Natural killer cell treated with Interleukin-12 subunit alpha and Interleukin-12 subunit beta and Interleukin-15 and Interleukin-18, amount 100 ng/mL, for 72 hours (primary cell): ENCODE measurements at places on chromosomes 6 and 20.

DNA sequence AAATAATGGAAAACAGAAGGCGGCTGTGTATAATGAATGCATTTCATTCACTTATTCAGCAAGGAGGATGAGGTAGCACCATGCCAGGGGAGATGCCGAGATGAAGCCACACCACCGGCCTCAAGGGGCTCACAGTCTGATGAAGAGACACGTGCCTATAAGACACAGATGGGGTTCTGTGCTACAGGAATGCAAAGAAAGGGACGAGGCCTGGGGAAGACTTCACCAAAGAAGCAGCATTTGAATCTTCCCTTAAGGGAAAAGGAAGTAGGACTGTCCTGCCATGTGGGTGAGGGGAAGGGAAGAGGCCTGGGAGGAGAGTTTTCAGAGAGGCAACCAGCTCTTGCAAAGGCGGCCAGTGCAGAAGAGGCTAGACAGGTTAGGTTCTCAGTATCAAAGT lies 98.9 kb downstream of the PSMG4 start:
- H3K36me3 ChIP-seq: no peaks in the 10 kb centered on the region
- no peak overlapping the region for H3K27ac ChIP-seq
- no peak for DNase-seq
- H3K27me3 ChIP-seq: peaks cover 16% of the 10 kb centered on the region
- H3K4me1 ChIP-seq: peaks cover 6% of the 10 kb centered on the region

DNA sequence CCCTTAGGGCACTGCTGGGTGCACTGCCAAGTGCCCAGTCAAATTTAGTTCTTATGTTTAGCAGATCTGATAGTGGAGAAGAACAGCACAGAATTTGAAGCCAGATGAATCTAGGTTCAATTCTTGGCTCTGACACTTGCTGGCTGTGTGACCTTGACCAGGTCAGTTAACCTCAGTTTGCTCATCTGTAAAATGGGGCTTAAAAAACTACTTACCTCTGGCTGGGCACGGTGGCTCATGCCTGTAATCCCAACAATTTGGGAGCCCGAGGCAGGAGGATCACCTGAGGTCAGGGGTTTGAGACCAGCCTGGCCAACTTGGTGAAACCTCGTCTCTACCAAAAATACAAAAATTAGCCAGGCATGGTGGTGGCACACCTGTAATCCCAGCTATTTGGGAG lies 49.9 kb upstream of the MLN start:
- H3K27me3 ChIP-seq: peaks cover 47% of the 10 kb centered on the region
- no peak overlapping the region for H3K4me3 ChIP-seq
- no peaks in the 10 kb centered on the region for H3K36me3 ChIP-seq
- DNase-seq: no peak
- peaks cover 21% of the 10 kb centered on the region for H3K4me1 ChIP-seq

DNA sequence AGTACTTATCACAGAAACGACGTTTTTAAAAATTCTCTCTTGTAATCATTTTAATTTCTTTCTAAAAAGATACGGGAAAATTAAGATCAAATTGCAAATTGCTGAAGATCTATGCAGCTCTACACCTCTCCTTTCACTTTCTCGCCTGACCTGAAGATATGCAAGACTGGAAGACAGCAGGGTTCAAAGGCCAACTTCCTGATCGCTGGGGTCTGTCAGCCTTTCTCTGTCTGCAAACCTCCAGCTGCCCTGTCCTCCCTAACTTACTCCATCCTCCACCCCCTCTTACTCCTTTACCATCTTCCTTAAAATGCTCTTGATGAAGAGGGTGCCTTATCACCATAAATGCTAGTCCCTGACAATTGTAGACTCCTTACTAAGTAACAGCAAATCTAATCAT lies 63.7 kb downstream of the POPDC3 start:
- no peaks in the 10 kb centered on the region for H3K36me3 ChIP-seq
- no peaks in the 10 kb centered on the region for H3K4me1 ChIP-seq
- DNase-seq: no peak
- H3K27ac ChIP-seq: no peak overlapping the region

GRCh38 chr20:63378626-63379025 lies 17.5 kb upstream of the CHRNA4 start:
- no peak for DNase-seq
- peaks cover 6% of the 10 kb centered on the region for H3K27me3 ChIP-seq
- H3K36me3 ChIP-seq: no peaks in the 10 kb centered on the region
- H3K4me1 ChIP-seq: no peaks in the 10 kb centered on the region

DNA sequence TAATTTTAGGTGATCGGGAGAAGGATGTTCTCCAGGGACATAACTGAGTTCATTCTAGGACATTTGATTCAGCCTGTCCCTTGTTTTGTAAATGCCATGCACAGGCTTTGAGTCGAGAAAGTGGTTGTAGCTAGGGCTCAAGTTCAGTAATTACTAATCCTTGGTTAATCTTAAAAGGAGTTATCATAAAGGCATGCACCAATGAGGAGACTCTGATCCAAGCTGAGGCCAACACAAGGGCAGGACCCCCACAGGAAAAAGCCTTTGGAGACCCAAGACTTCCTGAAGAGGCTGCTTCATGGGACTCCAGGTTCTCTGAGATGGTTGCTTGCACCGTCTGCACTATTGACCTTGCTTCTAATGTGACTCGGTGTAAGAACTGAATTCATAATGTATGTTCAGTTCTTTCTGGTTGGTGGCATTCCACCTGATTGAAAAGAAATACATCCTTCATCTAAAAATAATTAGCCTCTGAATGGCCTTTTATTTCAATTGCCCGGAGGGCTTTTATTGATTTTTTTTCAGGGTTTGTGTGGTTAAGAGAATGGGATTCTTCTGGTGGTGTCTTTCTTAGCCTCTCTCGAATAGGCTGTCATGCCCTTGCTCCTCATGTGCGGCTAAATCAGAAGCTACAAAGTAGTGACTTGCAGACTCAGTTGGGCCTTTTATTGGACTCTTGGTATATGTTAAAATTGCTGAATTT lies 201.7 kb upstream of the PLCB4 start:
- no peaks in the 10 kb centered on the region for H3K4me1 ChIP-seq
- H3K27ac ChIP-seq: no peak overlapping the region
- no peaks in the 10 kb centered on the region for H3K27me3 ChIP-seq
- H3K4me3 ChIP-seq: no peak overlapping the region
- no peaks in the 10 kb centered on the region for H3K36me3 ChIP-seq

GRCh38 chr6:100559859-100560258 lies 95.1 kb upstream of the SIM1 start:
- no peak for DNase-seq
- no peak overlapping the region for H3K27ac ChIP-seq
- H3K4me3 ChIP-seq: no peak overlapping the region
- no peaks in the 10 kb centered on the region for H3K36me3 ChIP-seq

- no peaks in the 10 kb centered on the region for H3K4me1 ChIP-seq
- DNase-seq: no peak
- no peak overlapping the region for H3K27ac ChIP-seq
- H3K4me3 ChIP-seq: no peak overlapping the region
Measured at GRCh38 chr20:16392346-16392745, 180.9 kb downstream of the KIF16B start.

GRCh38 chr6:84788689-84789088 lies 24.3 kb upstream of the TBX18 start:
- DNase-seq: no peak
- H3K4me1 ChIP-seq: no peaks in the 10 kb centered on the region
- no peak overlapping the region for H3K4me3 ChIP-seq
- no peaks in the 10 kb centered on the region for H3K27me3 ChIP-seq

DNA sequence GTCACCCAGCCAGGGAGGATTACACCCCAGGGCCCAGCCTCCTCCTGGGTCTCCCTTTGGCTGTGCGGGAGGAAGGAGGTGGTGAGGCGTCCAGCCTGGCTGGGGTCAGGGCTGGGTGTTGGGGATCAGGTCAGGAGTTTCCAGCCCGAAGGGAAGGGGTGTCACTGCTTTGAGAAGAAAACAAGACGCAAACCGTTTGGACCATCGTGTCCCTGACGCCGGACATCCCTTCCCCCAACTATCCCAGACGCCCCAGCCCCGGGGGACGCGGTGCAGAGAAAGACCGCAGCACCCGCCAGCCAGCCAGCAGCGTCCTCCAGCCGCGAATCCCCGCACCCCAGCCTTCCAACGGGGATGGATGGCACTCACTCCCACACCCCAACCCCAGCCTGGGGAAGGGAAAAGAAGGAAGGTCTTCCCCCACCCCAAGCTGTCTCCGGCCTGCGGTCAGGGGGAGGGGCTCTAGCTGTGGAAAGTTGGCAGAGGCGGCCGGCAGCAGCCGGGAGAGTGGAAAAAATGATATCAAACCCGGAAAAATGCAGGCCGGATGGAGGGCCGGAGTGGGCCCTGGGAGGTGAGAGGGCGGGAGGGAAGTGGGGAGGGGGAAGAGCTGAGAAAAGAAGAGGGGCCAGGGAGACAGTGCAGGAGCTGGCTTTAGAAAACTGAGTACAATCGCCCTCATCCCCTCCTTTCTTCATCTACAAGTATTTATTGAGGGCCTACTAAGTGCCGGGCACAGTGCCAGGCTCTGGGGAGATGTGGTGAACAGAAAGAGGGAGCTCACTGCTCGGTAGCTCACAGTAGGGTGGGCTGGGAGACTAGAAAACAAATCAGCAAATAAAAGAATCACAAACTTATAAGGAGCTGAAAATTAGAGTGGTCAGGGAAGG lies 10.6 kb downstream of the REM1 start:
- DNase-seq: no peak
- no peak overlapping the region for H3K27ac ChIP-seq
- no peak overlapping the region for H3K4me3 ChIP-seq
- H3K27me3 ChIP-seq: peaks cover 26% of the 10 kb centered on the region

GRCh38 chr6:7000825-7001777 lies 106.7 kb upstream of the RREB1 start:
- H3K27ac ChIP-seq: no peak overlapping the region
- no peak for DNase-seq
- H3K36me3 ChIP-seq: no peaks in the 10 kb centered on the region
- no peak overlapping the region for H3K4me3 ChIP-seq

DNA sequence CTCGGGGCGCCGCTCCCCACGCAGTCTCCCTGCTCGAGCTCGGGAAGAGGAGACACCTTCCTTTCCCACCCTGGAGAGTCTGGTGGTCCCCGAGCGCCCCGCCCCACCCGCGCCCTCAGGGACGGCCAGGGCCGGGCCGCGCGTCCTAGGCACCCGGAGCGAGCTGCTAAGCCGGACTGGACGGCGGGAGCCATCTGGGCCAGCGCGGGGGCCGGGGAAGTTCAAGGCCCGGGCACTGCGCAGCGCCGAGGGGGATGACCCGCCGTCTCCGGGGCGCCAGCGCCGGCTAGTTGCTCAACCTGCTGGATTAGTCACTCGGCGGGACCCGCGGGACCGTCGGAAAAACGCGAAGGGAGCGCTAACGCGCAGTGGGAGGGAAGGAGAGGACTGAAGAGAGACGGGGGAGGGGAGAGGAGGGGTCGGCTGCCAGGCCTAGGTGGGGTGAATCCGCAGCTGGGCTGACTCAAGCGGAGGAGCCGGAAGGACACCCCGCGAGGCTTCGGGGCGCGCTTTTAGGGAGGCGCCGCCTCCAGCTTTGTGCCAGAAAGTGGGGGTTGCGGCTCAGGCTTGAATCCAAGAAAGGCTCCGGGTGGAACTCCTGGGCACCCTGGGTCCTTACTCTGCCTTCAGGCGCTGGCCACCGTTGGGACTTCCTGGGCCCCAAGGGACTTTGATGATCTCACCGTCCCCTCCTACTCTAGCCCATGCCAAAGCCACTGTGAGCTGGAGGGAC lies 75.7 kb upstream of the FOXP4 start:
- peak; percentile 74 for DNase-seq
- H3K4me1 ChIP-seq: peaks cover 27% of the 10 kb centered on the region
- no peak overlapping the region for H3K27ac ChIP-seq

DNA sequence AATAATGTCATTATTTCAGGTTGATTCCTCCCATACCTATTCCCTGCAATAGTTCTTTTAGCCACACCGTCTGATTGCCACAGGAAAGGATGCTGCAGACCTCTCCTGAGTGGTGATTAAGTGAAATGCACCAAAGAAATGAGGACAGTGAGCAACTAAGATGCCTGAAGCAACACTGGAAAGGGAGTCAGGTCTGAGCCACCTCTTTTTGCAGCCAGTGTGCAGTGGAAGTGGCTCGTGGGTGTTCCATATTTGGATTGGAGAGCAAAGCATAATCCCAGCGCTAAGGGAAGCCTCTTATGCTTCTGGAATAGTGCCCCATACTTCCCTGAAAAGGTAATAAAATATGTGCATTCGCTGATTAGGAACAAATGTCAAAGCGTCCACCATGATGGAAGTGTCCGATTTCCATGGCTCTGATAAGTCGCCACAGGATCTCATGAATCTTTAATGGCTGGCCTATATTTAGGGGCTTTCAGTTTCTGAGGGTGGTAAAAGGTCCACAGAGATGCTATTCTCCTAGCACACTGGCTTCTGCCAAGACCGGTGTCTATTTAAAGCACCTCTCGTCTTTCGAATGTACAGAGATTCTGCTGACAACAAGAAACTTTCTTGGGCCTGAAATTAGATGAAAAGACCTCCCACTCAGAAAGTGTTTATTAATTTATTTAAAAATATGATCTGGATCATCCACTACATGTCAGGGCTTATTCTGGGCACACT lies 253.9 kb downstream of the SLC24A3 start:
- DNase-seq: no peak
- H3K4me1 ChIP-seq: no peaks in the 10 kb centered on the region
- H3K36me3 ChIP-seq: no peaks in the 10 kb centered on the region
- no peak overlapping the region for H3K27ac ChIP-seq
- H3K27me3 ChIP-seq: peaks cover 22% of the 10 kb centered on the region

- H3K27me3 ChIP-seq: peaks cover 15% of the 10 kb centered on the region
- H3K4me3 ChIP-seq: no peak overlapping the region
- no peaks in the 10 kb centered on the region for H3K4me1 ChIP-seq
Measured at GRCh38 chr20:10783707-10784553, 110.1 kb upstream of the JAG1 start.

DNA sequence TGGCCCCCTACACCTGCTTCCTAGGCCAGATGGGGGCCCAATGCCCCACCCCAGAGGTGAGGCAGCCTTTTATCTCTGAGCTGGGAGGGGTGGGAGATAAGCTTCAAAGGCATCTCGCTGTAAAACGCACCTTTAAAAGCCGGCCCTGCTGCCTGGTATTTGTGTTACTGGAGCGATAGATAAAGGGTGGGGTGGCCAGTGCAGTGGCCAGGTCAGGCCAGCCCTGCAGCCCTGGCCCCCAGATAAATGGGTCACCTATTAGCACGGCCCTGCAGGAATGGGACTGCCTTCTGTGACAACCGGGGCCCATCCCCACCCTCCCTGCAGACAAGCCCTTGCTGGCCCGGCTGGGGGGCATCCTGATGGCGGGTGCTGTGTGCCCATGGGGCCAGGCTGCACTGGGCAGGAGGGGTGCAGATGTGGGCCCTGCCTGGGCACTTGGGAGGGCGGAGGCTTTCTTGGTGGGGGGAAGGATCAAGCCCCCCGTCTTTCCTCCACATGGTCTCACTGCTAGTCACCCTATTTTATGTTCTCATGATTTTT lies 3.0 kb upstream of the RBBP8NL start:
- H3K27ac ChIP-seq: no peak overlapping the region
- no peaks in the 10 kb centered on the region for H3K36me3 ChIP-seq
- no peak overlapping the region for H3K4me3 ChIP-seq
- no peak for DNase-seq
- H3K4me1 ChIP-seq: no peaks in the 10 kb centered on the region
